Activated naive CD4-positive, alpha-beta T cell treated with anti-CD3 and anti-CD28 coated beads, Interleukin-2, amount 50 U/mL, for 72 hours (primary cell): ENCODE measurements at places on chromosomes 5 and 9.

- no peak for DNase-seq
These were observed 259.5 kb downstream of the EBF1 start for GRCh38 chr5:158840193-158840592.

GRCh38 chr5:54778783-54779182 is 206.6 kb downstream of the ESM1 start:
- no peak for DNase-seq

GRCh38 chr9:89629081-89629976 is 24.5 kb downstream of the GADD45G start:
- no peak for DNase-seq

GRCh38 chr9:123505496-123505895 is 149.5 kb downstream of the CRB2 start:
- DNase-seq: no peak

DNA sequence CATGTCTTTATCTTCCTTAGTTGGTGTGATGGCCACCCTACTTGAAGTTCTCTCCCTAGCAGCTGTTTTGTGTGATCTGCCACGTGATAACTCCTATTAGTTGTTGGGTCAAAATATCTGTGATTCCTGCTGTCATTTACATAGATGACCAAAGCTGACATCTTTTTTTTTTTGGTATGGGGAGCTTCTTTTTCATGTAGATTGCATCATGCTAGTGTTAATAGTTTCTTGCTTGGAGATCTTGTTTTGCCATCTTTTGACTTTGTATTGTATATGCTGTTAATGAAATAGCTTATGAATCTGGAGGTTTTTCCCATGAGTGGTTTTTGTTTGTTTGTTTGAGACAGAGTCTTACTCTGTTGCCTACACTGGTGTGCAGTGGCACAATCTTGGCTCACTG is 243.8 kb downstream of the KDM4C start:
- DNase-seq: no peak

DNA sequence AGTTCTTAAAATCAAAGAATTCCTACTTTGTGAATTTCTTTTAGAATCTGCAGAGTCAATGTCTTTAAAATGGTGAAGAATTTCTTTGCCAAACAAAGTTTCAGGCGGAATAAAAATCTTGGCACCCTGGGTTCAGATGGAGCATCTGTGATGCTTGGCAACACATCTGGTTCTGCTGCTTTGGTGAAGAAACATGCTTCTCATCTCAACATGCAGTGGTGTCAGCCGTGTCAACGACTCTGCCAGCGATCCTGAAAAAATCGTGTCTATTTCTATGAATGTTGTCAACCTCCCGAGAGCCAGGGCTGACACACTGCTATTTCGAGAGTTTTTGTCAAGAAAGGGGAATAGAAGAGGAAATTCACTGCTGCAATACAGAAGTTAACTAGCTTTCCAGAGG is 151.5 kb downstream of the SLF1 start:
- DNase-seq: no peak
